Substantia nigra (tissue), 51 donors: ENCODE measurements at places on chromosomes 7 and 10.

DNA sequence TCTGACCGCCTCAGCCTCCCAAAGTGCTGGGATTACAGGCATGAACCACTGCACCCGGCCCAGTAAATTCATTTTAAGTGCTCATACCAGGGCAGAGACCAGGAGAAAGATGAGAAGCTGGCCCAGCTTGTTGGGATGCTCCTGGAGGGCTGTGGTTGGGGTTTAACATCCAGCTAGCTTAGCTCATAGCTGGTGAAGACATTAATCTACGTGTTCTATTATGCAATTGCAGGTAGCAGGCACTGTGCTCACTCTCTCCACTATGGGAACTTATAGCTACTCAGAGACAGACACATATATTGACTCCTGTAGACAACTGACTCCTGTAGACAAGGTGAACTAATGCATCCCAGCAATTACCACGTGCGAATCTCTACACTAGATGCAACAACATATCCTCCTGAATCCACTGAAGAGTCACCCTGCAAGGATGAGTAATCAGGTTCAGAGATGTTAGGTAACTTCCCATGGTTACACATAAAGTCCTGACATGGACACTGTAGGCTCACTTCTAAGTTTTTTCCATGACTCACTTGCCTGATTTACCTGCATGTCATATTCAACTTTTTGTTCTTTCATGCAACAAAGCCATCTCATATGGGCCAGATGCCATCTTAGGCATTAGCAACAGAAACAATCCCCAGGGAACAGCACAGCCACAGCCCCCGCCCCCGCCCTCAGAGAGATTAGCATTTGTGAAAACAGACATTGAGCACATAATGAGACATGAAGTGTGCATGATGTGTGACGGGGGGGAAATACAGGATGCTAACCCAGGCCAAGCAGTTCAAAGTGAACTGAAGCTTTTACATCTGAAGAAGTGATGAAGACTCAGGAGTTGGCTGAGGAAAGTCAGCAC lies 37.2 kb downstream of the ERLIN1 start:
- no peak for DNase-seq

- no peak for DNase-seq
Measured at GRCh38 chr10:110527731-110528171, 30.0 kb downstream of the DUSP5 start.

- no peak for DNase-seq
Measured at GRCh38 chr10:101089520-101090299, 27.9 kb downstream of the KAZALD1 start.

DNA sequence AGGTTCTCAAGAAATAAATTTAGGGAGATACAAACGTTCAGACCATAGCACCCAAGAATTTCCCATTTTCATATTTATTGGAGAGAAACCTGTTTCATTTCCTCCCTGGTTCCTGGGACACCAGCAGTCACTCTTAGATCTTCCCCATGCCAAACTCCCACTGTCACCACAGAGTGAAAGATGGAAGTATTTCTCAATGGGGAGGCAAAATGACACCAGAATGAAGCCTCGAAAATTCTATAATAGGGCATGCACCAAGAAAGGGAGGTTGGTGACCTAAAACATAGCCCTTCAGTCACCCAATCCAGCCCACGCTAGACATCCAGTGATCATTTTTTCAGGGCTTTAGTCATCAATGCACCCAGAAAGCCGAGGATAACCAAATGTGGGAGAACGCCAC lies 148.1 kb upstream of the PLXDC2 start:
- no peak for DNase-seq

DNA sequence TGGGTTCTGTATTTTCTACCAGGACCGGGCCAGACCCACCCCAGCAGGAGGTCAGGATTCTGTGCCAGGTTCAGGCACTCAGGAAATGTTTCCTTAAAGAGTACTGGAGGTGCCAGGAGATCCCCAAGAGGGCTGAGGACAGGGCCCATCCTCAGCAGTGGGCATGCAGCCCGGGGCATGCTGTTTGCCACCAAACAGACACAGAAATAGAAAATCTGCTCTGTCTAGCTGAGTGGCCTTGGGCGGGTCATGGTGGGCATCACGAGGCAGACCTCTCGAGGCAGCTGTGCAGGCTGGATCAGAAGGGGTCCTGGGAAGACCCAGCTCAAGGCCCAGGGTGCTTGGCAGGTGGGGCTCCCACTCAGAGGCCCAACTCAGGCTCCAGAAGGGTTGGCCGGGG lies 105.0 kb downstream of the FAM53B start:
- DNase-seq, result no peak

DNA sequence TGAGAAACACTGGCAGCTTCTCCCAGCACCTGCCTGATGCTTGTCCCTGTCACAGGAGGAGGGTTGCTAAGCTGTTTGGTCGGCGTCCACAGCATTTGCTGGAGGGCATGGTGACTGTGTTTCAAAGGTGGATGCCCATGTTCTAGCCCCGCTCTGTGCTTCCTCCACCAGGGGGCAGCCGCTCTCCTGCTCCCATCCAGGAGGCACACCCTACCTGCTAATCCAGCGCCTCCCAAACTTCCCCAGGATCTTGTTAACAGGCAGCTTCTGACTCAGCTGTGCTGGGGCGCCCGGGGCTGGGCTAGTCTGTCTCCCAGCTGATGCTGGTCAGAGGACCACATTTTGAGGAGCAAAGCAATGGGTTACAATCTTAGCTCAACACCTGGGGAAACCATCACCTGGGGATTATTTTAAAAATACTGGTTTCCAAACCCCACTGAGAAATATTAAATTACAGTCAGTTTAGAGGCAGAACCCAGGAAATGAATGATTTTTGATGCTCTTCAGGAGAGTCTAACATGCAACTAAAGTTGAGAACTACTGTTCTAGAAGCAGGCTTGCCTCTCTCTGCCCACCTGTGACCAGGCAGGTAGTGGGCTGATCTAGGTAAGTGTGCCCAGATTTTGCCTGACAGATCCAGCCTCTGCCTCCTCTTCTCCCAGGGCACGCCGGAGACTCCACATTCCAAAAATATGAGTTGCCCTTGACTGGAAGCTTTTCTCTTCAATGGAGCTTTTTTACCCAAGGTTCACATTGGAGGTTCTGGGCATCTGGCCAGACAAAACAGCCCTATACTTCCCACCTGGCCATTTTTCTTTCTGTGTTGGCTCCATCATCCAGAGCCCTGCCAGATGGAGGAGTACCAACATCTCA lies 92.7 kb upstream of the GPR26 start:
- no peak for DNase-seq

GRCh38 chr10:13797164-13797563 lies 210.4 kb downstream of the PRPF18 start:
- no peak for DNase-seq

- no peak for DNase-seq
Measured at GRCh38 chr10:113056441-113057021, 106.5 kb downstream of the TCF7L2 start.

GRCh38 chr7:31410265-31410664 lies 69.7 kb upstream of the NEUROD6 start:
- no peak for DNase-seq

GRCh38 chr7:34191771-34192479 lies 286.6 kb downstream of the BMPER start:
- no peak for DNase-seq

- DNase-seq, result no peak
Measured at GRCh38 chr7:2203766-2204300, 28.9 kb downstream of the MAD1L1 start.

DNA sequence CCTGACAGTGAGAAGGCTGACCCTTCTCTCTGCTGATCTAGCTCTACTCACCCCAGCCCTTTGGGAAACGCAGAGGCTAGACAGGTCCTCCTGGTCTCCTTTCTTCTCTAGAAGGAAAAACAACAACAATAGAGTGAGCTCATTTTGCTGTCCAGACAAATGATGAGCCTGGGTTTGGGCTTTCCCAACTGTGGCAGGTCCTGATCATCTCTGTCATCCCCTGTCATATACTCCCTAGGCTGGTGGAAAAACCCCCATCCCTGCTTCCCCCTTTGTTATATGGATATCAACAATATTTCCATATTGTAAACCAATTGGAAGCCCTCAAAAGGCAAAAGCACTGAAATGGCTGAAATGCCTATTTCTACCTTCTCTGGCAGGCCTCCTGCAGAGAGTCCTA lies 9.2 kb upstream of the DDIT4 start:
- no peak for DNase-seq

DNA sequence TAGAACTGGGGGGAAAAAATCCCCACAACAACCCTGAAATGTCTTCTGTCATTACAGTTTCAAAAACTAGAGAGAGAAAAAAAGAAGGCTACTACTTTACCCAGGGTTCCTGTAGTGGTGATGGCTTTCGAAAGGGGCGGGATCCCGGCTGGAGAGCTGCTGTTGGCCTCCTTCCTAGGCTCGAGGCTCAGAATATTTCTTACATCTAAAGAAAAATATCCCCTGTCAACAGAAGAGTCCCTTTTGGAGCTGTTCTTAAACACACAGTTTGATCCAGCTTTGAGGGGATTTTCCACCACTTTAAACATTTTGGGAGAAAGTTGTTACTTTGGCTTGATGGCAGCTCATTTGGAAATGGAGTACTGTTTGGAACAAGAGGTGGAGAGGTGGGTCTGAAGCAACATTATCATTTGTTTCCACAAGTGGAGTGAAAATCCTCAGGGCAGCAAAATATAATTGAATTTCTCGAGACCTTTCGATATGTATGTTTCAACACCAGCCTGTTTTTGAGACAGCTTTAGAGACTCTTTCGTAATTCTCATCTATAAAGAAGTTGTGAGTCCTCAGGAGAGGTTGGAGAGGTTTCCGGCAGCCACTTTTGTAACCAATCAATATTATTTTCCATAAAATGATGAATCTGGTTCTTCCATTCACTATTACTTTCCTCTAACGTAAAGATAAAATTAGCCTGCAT lies 5.1 kb downstream of the HOXA13 start:
- no peak for DNase-seq

- DNase-seq, result no peak
Measured at GRCh38 chr10:121368347-121369025, 229.8 kb downstream of the FGFR2 start.

DNA sequence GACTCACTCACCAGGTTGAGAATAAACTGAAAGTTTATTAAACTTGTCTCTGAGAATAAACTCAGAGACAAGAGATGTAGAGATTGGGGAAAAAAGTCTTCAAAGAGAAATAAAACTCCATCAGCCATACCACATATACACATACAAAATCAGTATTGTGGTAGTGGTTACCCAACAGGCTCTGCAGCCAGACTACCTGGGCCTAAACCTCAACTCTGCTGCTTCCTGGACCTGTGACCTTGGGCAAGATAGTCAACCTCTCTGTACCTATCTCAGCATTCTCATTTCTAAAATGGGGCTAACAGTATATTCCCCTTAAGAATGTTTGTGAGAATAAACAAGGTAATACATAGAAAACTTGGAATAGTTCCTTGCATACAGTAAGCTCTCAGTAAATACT lies 15.3 kb downstream of the TPK1 start:
- DNase-seq, result no peak
